ENCODE measurements at places on chromosomes 4 and X.
A peak's percentile ranks its signal among the peaks of the same experiment; 100 is the strongest.

- DNase-seq, result no peak
Measured at GRCh38 chrX:100863326-100863864, 10.8 kb downstream of the NOX1 start.

GRCh38 chr4:139523076-139523475 is 32.9 kb downstream of the SETD7 start:
- no peak for DNase-seq

DNA sequence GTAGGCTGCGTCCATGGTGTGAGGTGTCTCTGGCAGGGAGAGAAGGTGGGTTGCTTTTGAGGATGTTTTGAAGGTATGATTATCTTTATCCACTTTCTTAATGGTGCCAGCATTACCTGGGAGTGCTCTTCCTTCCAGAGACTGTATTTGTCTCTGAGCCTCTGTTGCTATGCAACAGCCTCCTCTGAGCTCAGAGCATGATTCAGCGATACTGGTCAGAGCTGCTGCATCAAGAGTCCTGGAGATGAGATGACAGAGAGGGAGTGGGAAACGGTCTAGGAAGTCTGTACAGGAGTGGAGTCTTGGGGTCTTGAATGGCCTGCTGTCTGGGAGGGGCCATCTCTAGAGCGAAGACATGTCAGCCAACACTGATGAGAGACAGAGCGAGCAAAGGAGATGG is 104.4 kb upstream of the RAB40AL start:
- DNase-seq, result no peak

GRCh38 chrX:118901991-118902390 is 72.4 kb upstream of the LONRF3 start:
- DNase-seq, result no peak

DNA sequence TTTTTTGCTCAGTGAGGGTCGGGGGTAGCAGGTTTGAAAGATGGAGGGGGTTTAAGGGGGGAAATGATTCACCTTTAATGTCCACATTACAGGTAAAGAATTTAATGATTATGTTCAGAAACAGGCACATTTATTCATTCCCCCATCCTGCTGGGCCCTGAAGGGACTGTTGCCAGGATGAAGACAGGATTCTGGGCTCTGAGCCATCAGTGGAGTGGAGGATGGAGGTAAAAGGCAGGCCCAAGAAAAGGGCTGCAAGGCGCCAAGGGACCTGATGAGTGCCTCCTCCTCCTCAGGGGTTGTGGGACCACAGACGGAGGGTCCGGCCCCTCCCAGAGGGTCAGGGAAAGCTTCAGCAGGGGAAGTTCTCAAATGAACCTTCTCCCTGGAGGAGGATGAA is 40.4 kb upstream of the PROM1 start:
- no peak for DNase-seq

GRCh38 chr4:138978600-138978999 is 37.0 kb upstream of the NOCT start:
- DNase-seq, result no peak

GRCh38 chr4:5878359-5878758 is 14.5 kb downstream of the CRMP1 start:
- DNase-seq, result no peak

DNA sequence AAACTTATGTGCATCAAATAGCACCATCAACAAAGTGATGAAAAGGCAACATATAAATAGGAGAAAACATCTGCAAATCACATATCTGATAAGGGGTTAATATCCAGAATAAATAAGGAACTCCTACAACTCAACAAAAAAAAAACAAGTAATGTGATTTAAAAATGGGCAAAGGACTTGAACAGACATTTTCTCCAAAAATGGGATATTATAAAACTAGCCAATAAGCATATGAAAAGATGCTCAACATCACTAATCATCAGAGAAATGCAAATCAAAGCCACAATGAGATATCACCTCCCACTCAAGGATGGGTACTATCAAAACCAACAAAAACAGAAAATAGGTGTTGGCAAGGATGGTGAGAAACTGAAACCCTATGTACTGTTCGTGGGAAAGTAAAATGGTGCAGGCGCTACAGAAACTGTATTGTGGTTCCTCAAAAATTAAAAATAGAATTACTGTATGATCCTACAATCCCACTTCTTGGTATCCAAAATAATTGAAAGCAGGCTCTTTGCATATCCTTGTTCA is 2.4 kb downstream of the DNAJB14 start:
- DNase-seq, result no peak

GRCh38 chr4:55183926-55184599 is 58.7 kb upstream of the KDR start:
- DNase-seq, result no peak

DNA sequence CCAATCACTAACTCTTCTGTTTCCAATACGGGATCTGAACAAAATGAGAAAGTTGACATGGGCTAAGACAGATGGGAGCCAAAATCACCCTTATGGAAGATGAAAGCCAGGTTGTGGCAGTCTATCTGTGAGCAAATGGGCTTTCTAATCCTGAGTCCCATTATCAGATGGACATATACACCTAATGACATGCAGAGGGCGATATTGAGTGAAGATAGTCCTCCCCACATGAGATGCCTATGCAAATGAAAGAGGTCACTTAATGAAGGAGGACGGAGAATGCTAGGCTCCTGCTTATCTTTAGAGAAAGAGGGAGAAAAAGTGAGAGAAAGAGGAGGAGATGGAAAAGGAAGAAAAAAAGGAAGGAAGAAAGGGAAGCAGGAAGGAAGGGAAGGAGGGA is 547.5 kb downstream of the NLGN4X start:
- DNase-seq, result no peak

GRCh38 chrX:51155566-51155965 is 177.1 kb upstream of the NUDT10 start:
- no peak for DNase-seq

GRCh38 chr4:30904215-30904555 is 184.0 kb downstream of the PCDH7 start:
- no peak for DNase-seq

DNA sequence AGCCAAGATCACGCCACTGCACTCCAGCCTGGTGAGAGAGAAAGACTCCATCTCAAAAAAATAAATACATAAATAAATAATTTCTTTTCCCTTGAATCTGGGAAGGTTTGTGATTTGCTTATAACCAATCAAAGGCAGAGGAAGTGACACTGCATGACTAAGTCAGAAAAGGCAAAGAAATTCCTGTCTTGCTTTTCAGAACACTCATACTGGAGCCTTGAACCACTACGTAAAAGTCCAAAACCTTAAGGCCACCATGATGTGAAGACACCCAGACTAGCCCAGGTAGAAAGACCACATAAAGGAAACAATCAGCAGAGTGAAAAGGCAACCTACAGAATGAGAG is 36.6 kb downstream of the TMEM156 start:
- no peak for DNase-seq

DNA sequence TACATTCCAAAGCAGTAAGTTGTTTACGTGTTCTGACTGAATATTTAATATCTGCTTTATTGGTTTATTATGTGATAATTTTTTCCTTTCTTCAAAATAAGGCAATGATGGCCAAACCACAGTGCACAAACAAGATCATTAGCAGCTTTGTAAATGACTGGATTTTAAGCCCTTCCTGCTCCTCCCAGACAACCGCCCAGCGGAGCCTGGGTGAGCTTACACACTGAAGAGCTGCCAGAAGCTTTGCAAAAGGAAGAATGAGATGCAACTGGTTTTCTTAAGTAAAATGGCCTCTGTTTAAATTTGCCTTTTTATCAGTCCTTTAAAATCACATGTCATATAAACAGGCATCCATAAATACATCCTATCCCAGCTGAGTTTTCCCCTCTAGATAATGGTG is 52.2 kb downstream of the SPARCL1 start:
- no peak for DNase-seq

- DNase-seq, result peak; percentile 25
Measured at GRCh38 chrX:41449615-41450014, 2.5 kb downstream of the NYX start.

DNA sequence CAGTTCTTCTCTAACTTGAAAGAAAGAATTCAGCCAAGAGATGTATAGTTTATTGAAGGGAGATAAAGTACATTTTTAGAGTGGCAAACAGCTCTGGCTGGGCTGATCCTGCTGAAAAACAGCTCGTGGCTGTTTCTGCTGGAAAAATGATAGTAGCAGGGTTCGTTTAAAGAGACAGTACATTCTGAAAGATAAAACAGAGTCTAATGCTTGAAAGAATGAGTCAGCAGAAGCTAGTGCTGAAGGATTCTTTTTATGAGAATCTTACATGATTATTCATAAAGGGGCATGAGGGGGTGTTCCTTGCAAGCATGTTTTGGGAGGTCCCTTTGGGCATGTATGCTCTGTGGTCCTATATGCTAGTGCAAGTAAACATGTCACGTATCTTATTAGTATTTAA is 790.0 kb downstream of the PCDH18 start:
- DNase-seq, result no peak

DNA sequence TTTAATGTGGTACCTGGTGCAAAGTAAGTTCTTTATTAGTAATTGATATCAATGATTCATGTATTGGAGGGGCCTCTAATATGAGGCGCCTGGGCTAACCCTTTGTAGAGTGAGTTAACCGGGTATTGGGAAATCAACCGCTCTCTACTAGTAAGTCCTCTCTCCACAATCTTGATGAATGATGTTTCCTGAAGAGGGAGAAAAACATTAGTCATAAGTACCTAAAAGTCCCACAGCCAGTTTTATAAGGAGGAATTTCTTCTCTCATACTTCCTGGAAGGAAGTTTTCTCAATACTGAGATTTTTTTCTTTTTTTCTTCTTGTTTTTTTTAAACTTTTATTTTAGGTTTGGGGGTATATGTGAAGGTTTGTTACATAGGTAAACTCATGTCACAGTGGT is 62.3 kb downstream of the AGTR2 start:
- DNase-seq, result no peak

GRCh38 chr4:162506253-162506652 is 342.5 kb upstream of the FSTL5 start:
- DNase-seq, result no peak

DNA sequence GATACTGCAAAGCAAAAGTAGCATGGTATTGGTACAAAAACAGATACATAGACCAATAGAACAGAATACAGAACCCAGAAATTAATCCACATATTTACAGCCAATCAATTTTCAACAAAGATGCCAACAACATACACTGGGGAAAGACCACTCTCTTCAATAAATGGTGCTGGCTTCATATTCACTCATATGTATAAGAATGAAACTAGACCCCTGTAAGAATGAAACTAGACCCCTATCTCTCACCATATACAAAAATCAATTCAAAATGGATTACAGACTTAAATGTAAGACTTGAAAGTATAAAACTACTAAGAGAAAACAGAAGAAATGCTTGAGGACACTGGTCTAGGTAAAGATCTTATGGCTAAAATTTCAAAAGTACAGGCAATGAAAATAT is 19.3 kb downstream of the TLR6 start:
- DNase-seq, result no peak

GRCh38 chr4:25930731-25931354 is 16.8 kb downstream of the SMIM20 start:
- DNase-seq, result no peak

- peak; percentile 22 for DNase-seq
Measured at GRCh38 chr4:166675411-166675810, 558.9 kb downstream of the SPOCK3 start.

GRCh38 chr4:142130666-142131065 is 494.3 kb downstream of the IL15 start:
- DNase-seq, result no peak

GRCh38 chr4:98203332-98204235 is 57.6 kb upstream of the RAP1GDS1 start:
- no peak for DNase-seq

DNA sequence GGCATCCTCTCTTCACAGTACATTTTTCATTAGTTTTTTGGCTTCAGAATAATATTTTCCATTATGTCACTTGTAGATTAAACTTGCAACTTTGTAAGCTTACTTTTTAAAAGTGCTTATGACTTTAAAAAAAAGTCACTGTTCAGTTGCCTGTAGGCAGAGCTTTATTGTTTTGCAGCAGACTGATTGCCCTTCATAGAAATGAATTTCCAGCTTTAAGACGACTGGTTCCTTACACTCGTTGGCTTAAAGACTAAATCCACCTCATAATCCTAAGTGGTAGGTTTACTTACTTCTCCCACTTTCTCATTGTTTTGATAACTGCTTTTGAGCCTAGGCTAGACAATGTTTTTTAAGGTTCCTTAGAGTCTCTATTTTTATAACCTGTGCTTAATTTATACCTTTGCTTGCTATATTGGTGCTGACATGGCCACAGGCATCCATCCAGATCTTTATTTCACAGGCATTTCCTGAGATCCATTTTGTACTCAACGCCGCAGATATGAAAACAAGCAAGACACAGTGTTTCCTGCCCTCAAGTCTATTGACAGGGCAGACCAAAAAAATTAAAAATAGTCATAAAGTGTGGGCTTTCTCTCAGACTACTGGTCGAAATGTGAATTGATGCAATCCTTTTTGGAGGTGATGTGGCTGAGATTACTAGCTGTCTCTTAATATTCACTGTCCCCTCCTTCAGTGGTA is 12.6 kb upstream of the IL13RA2 start:
- no peak for DNase-seq

DNA sequence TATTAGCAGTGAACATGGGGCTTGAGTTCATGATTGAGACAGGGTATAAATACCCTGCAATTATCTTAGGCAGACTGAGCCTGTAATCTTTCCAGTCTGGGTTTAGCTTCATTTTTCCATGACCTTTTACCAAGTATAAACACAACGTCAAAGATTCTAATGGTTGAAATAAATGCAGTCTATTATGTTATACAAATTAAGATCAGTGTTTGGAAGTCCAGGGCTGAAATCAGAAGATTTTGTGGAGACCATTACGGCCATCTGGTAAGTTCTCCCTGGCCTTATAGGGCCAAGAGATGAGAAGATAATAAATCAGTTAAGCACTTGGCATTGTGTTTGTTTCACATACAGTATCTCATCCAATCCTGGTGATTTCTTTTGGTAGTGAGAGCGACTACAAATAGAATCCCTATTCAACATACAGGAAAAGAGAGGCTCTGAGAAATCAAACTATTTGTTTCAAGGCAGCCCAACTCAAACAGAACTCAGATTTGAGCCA is 425.8 kb downstream of the PACRGL start:
- no peak for DNase-seq

- DNase-seq, result no peak
Measured at GRCh38 chr4:80814266-80814665, 216.2 kb upstream of the BMP3 start.

DNA sequence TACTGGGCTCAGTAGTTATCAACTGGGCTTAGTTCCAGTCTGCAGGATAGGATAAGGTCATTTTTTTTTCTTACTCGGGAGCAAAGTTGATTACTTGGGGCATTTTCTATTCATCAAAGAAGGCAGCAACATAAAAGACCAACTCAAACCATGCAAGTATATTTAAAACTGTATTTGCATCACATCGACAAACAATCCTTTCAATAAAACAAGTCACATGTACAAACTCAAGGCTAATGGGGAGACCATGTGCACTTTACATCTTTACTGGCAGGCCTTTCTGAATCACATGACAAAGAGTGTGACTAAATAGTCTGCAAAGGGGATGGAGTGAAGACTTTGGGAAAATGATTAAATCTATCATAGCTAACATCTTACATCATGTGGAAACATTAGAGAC is 610.4 kb upstream of the BOD1L1 start:
- no peak for DNase-seq

GRCh38 chr4:54499308-54500074 is 158.3 kb upstream of the KIT start:
- DNase-seq, result no peak

- DNase-seq, result no peak
Measured at GRCh38 chrX:121256647-121257046, 209.2 kb downstream of the GLUD2 start.
